Ascending aorta (tissue), 2 donors: ENCODE measurements at places on chromosomes 6 and 20. TPM values are rescaled to one million over a fixed set of nuclear protein-coding genes. Genes with fewer than 3 reads are reported as not detected.

- H3K27ac ChIP-seq, result no peak overlapping the region
- DNase-seq, result no peak
- no peaks in the 10 kb centered on the region for H3K36me3 ChIP-seq
- no peak overlapping the region for H3K4me3 ChIP-seq
- H3K27me3 ChIP-seq, result no peaks in the 10 kb centered on the region
Measured at GRCh38 chr20:1830240-1830639, 65.0 kb upstream of the SIRPA start.

DNA sequence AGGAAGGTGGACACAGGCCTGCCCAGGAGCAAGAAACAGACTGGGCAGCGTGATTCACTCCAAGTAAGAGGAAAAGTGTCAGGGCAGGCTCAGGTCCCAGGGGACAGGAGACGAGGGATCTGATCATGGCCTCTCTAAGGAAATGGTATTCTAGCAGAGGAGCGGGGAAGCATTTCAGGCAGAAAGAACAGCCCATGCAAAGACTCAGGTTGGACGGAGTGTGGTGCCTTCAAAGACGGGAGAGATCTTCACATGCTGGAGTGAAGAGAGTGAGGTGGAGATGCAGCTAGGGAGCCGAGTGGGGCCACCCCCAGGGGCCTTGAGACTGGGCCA is 161.1 kb downstream of the SYCP2 start:
- no peaks in the 10 kb centered on the region for H3K27me3 ChIP-seq
- no peak overlapping the region for H3K4me3 ChIP-seq
- H3K4me1 ChIP-seq, result no peaks in the 10 kb centered on the region
- no peaks in the 10 kb centered on the region for H3K36me3 ChIP-seq
- DNase-seq, result no peak
- no peak overlapping the region for H3K27ac ChIP-seq

DNA sequence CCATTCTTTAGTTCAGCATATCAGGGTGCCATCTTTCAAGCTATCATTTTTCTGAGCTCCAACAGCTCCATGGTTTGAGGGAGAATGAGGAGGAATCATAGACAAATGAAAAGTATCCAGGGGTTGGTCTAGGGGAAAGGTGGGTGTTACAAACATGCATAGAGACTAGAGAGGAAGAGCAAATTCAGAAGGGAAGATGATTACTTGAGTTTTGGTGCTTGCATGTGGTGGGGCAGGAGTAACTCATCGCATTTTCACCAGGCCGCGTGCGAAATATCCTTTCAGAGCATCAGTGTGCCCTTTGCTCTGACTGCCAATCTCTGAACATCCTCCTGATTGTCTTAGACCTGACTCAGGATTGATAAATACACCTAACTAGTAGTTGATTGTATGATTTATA is 7.7 kb upstream of the BICRAL start:
- no peak for DNase-seq

Gene MUCL3
- total RNA-seq, result not detected
